T-cell (primary cell): ENCODE measurements at places on chromosomes 3 and 15.

DNA sequence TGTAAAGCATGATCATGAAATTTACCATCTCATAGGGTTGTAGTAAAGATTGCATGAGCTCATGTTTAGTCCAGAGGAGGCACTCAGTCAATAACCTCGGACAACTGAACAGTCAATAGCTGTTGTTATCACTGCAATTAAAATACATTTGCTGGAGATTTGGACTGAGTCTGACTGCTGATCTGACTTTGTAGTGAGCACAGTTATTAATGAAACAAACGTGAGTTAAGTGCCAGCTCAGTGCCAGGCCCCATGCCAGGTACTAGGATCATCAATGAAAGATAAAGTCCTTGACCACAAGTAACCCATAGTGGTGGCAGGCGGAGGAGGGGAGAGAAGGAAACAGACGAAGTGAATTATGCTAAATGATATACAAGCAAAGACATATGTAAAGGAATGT lies 43.7 kb upstream of the PRICKLE2 start:
- no peak for DNase-seq

GRCh38 chr3:26256224-26256623 lies 366.3 kb upstream of the LRRC3B start:
- no peak for DNase-seq

DNA sequence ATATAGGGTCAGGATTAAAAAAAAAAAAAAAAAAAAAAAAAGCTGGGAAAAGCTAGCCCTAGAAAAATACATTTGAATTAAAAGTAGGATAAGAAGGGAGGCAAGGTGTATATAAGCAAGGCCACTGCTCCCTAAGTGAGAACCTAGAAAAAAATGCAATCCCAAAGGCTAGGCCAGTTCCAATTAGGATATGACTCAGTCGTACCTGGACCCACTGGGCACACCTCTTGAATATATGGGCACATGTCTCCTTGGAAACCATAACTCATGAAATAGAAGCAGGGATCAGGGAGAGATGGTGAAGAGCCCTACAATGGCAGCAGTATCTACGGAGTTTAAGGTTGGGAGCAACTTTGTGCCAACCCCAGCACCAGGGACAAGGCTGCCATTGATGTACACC lies 314.1 kb upstream of the IL12A start:
- no peak for DNase-seq

GRCh38 chr15:28929200-28929599 lies 43.4 kb downstream of the APBA2 start:
- no peak for DNase-seq

DNA sequence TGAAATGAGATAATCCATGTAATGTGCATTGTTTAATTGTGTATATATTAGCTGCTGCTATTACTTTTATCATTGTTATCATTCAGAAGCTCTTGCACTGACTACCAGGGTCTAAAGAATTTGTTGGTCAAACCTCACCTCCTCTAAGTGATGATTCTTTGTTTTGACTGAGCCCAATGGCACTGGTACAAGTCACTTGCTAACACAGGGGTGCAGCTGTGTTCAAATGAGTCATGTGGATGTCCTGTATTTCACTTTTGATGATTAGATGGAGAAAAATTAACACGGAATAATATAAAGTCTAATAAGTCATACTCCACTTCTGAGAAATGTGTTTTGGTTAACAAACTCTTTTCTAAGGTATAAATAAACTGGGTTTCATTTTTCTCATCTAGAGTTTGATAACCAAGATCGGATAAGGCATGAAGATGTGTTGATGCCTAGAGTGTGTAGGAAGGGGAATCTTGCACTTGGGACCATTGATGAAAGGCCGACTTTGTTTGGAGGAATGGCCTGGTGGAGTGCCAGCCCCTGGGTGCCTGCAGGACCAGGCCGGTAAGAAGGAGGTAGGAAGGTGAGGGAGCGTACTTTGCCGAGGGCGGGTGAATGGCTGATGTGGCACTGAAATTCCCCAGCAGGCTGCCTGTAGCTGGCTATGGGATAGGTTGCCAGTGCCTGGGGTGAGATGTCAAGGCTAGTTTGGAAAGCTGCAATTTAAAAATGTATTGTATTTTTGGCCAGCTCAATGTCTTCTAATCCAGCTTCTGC lies 244.7 kb upstream of the ZPLD1 start:
- no peak for DNase-seq

DNA sequence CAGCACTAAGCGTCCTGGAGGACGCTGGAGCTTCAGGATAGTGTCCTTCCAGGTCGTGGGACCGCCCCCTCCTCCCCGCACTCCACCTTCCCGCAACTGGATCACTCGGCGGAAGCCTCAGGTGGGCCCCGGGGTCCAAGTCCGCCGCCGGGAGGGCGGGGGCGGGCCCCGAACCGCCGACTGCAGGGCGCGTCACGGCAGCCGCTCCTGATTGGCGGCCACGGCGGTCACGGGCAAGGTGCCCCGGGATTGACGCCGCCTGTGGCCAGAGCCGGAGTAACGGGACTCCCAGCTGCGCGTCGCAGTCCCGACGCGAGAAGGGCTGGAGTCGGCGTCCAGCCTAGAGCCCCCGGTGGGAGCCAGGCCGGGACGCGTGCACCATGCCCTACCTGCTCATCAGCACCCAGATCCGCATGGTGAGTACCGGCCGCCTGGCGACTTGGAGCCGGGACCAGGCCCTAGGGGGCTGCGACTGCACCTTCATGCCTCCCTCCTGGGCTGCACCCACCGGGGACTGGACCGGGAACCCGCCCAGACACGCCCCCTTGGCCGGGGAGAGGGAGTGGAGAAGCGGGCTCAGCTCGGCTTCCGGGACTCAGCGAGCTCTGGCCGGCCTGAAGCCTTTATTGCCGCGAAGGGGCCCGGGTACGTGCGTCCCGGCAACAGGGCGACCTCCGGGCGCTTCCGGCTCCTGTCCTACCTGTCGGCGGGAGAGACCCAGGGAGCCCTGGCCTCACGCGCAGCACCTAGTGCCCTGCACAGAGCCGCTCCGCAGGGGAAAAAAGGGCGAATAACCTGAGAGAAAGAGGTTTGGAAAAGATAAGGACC lies at the start of gene GCHFR:
Gene GCHFR, plus strand, starts transcription at position 268 of the 828 bp plus-strand sequence. Its CDS starts 113 bp downstream, at position 381.
- peak; percentile 38 for DNase-seq

- peak; percentile 21 for DNase-seq
Observed at GRCh38 chr3:192444096-192444790, 283.1 kb downstream of the FGF12 start.

DNA sequence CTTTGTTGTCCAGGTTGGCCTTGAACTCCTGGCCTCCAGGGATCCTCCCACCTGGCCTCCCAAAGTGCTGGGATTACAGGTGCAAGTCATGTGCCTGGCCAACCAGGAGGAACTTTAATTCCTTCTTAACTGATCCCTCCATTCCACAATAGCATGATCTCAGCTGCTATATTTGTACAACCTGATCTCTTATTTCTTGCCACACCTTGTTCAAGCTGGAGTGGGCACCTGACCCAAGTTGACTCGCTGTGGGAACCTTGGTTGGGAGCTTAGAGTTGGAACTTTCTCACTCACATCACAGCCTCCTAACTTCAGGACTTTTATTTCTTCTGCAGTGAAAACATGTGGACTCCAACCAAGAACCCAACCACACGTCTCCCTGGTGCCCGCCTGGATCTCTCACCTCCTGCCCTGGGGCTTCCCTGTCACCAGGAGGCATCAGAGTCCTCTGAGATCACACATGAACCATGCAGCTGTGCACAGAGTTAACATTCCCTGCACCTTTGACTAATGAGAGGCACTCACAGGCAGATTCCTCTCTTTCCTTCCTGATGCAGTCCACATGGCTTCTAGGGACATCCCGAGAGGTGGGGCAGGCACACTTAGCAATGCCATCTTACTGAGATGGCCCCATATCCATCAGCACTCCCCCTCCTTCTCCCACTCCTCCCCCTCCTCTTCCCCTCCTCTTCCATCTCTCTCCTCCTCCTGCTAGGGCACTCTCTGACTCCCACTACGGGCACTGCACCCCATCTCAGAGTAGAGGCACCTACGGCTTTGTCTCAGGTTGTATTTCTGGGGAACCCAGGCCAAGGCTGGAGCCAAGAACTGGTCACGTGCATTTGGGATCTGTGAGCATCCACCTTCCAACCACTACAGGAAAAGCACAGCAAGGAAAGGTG lies 9.7 kb upstream of the CYFIP1 start:
- DNase-seq, result no peak

GRCh38 chr3:185852635-185853034 lies 27.8 kb upstream of the IGF2BP2 start:
- DNase-seq, result no peak

DNA sequence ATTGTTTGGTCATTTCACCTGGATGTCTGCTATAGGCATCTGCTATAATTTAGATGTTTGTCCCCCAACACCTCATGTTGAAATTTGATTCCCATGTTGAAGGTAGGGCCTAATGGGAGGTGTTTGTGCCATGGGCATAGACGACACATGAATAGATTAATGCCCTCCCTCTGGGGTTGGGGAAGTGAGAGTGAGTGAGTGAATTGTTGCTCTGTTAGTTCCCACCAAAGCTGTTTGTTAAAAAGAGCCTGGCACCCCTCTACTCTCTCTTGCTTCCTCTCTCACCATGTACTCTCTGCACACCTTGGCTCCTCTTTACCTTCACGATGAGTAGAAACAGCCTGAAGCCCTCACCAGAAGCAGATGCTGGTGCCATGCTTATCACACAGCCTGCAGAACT lies 23.9 kb upstream of the SORD start:
- no peak for DNase-seq

DNA sequence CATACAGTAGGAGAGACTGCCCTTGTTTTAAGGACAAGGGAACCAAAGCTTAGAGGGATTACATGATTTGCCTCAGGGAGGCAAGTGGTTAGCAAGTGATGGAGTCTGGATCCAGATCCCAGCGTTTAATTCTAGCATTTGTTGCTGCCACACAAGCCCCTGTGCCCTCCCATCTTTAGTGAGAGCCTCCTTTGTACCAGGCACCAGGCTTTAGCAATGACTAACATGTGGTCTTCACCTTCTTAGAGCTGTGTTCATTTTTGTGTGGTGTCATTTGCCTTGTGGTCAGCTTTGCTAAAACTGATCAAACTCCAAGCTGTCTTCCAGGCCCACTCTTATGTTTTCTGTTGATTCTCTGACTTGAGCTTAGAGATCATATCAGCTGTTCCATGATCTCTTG lies 290.5 kb downstream of the RPLP1 start:
- no peak for DNase-seq

- DNase-seq, result no peak
Observed at GRCh38 chr15:22959321-22960101, 20.7 kb downstream of the CYFIP1 start.

DNA sequence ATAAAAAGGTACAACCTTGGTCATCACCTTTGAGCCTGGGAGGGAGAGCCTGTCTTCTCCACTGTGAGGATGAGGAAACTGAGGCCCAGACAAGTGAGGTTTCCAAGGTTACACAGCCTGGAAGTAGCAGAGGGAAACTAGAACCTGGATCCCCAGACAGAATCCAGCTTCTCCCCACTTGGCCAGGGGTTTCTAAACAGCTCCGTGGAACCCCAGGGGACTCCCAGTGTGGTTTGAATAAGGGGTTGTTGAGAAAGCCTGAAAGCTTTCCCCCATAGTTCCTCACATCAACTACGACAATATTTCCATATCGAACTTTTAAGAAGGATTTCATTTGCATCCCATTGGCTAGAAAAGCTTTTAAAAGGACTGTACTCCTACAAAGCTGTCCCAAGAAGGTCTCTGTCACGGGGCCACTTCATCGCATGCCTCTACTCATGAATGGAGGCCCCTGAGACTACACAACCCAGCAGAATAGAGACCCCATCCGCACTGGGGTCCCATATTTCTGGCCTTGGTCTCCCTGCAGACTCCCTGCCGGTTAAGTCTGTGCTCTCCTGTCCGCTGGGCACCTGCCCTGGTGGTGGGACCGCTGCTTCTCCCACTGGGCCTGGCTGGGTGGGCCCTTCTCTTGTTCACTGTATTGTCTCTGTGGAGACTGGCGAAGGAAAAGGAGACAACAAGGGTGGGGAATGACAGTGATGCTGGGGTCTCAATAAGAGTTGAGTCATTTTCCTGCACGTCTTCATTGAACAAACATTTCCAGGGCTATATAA lies 178.5 kb downstream of the SMAD6 start:
- no peak for DNase-seq

GRCh38 chr3:41260063-41260450 lies 60.8 kb downstream of the CTNNB1 start:
- DNase-seq, result no peak

DNA sequence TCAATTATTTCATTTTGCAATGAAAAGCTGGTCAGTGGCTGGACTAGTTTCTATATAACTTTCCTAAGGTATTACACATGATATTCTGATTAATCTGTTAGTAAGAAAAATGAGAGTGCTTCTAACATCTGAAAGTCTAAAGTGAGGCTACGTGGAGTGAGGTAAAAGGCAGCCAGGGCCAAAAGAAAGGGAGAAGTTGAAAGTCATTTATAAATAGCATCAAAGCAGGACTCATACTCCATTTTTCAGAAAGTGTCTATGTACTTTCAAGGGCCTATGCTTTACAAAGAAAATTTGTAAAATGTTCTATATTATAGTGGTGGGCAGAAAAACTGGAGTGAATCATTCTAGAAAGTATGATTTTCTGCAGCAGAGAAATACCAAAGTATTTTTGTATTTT lies 80.0 kb downstream of the CSNK1G1 start:
- DNase-seq, result no peak

DNA sequence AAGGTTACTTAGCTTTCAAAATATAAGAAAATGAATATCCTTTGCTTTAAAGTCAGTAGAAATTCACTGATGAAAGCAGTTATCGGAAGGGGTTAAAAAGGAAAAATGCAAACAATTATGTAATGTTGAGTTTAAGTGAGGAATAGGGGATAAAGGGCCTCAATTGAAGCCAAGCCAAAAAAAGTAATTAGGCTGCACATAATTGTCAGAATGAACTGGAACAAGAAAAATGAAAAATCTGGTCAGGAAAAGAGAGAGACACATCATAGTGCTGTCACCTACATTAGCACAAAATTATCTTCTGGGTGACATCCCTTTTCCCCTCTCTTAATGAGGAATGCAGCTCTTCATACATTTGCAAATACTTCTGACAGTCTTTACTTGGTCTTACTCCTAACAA lies 48.8 kb upstream of the PIK3R4 start:
- DNase-seq, result no peak

DNA sequence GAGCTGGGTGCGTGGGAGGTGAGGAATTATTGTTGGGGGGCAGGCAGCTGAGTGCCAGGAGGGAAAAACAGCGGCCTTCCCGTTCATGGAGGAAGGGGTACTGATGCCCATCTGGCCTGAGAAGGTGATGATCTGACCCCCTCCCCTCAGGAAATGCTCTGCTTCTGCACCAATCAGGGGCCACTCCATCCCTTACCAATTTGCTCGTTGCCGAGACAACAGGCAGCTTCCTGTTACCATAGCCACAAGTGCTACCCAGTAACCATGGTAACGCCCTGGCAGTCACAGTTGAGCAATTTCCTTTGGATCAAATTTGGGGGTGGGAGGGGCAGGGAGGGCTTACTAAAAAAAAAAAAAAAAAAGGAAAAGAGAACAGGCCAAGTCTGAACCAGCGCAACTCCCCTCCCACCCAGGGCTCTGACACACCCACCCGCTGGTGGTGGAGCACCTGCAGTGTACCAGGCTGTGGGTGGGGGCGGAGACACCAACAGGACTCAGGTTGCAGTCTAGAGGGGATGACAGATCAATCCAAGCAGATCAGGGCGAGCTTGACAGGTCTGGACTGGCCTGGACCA lies 13.7 kb downstream of the CELF6 start:
- peak; percentile 50 for DNase-seq
